ENCODE measurements at places on chromosomes 1 and 21.

DNA sequence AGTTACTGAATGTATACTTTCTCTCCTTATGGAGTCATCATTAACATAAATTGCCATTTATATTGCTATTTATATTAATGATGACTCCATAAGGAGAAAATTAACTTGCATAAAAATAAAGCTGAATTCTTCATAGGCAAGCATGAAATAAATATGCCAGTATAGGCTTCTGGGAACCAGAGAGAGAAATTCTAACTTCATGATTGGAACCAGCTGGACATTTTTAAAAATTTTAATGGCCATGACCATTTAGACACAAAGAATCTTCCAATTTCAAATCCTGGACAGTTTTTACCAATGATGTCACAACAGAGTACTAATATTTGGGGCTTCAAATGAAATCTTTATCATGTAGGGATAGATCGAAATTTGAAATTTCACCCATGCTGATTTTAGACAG lies 268.7 kb downstream of the PTGER3 start:
- no peak for DNase-seq

DNA sequence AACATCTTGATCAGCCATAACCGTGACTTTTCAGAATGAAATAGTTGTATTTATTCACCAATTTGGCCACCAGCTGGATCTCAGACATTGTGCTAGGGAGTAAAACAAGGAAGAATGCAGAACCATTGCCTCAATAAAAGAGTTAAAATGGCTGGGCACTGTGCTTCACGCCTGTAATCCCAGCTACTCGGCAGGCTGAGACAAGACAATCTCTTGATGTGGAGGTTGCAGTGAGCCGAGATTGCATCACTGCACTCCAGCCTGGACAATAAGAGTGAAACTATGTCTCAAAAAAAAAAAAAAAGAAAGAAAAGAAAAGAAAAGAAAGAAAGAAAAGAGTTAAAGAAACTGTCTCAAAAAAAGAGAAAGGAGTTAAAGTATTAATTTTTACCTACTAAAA lies 199.5 kb downstream of the TPR start:
- no peak for DNase-seq

DNA sequence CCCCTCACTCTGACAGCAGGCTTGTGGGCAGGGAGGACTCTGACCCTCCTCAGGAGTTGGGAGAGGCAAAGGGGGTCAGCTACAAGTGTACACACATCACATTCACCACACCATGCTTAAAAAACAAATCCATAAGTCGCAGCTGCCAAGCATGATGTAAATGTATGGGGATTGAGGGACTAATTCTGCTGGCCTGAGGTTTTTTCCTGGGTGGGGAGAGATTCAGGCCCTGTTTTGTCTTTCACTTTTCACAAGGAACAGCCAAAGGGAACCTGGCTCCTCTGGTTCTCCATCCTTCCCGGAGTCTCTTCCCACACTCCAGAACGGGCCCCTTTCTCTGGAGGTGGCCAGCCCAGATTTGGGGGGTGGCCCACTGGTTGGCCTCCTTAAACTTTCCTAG lies 1.3 kb upstream of the MTARC2 start:
- no peak for DNase-seq

DNA sequence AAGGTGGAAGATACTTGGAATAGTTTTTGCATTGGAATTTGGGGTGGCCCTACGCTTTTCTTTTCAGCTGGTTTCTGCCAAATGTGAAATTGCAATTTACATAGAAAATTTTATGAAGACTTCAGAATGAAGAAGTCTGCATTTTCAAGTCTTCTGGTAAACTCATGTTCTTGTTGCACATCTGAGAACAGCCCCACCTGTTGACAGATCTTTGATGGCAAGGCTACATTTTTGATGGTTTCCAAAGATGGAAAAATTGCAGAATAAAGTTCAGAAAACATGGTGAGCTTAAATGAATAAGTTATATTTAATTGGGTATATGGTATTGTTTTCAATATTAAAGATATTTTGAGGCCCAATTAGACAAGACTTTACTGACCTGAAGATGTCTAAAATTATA lies 25.4 kb downstream of the OLFM3 start:
- no peak for DNase-seq

DNA sequence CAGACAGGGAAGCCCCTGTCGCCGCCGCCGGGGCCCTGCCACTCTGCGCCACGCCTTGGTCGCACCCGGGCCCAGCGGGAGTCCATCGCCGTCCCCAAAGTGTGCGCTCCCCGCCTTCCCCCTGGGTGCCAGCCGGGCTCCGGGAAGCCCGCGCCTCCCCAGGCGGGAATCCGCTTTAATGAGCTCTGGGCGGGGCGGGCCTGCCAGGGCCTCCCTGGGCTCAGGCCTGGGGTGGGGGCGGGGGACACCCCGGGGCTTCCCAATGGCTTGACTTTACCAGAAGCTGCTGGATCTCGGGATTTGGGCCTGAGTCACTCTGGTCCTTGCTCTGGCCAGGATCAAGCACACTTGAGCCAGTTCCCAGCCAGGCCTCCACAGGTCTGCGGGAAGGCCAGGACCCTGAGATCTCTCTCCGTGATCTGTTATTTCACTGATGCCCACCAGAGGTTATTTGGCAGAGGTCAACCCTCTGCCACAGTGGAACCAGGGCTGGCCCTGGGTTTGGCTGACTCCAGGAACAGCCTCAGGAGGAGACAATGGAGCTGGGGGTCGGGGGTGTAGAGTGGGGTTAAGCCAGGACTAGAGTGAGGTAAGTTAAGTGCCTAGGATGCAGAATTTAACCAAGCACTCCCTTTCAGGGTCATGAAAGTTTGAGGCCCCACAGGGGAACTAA lies 178.4 kb upstream of the EDN2 start:
- DNase-seq, result no peak

DNA sequence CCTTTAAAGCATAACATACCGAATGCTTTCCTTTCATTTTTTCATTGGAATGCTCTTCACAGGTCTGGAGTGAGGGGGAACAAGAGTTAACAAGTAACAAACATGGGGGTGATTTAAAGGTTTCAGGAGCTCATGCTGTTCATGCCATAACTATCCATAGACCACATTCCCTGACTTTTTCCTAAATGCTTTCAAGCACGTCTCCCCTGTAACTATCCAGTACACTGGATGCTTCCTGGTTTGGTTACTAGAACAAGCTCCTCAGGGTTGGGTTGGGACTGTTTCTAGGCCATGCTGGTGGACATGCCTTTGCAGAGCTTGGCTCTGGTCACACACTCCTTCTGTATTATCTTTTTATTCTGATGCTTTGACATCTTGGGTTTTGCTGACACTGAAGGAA lies 38.6 kb downstream of the KCNK1 start:
- no peak for DNase-seq

DNA sequence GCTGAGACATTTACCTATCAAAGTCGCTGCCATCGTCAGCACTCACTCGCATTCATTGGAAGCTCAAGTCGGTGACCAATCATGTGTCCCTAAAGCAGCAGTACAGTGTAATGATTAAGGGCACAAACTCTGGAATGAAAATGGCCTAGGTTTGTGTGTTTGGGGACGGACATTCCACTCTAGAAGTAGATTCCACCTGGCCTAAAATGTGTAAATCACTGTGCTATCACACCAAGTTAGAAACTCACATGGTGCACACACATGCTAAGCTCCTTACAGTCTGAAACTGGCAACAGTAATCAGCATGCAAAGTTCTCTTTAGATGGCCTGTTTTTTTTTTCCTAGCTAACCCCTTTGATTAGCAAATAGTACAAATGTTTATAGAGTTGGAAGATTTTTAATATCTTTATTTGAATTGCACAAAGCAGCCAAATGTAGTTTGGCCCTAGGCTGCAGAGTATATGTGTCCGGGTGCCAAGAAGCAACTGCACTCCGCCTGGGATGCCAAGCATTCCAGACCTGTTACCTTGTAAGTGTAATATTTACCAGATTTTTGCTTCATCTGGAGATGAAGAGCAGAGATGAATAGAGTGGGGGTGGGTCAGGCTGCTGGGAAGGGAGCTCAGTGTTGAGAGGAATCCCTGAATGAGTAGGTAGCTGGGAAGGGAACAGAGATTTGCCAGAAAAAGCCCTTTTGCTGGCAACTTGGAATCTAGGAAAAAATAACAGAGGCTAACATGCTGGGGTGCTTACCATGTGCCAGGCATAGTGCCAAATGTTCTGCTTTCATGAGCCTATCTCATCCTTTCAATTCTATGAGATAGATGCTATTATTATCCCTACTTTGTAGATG lies 35.2 kb downstream of the TGFB2 start:
- DNase-seq, result no peak

DNA sequence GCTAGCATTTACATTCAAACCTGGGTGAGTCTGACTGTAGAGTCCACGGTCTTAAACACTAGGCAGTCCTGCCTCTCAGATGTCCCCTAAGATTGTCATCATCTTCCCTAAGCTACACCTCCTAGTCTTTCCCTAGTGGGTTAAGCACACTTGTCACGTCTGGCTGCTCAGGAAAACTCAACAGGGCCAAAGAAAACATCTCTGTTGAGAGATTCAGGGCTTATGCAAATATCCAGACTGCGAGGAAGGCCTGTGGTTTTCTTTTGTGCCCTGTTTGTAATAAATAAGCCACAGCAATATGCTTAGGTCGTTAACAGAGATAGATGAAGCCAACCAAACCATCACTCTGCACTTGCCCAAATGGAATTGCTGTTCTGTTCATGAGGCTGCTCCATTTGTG lies 472.6 kb upstream of the DEPDC1 start:
- DNase-seq, result no peak

DNA sequence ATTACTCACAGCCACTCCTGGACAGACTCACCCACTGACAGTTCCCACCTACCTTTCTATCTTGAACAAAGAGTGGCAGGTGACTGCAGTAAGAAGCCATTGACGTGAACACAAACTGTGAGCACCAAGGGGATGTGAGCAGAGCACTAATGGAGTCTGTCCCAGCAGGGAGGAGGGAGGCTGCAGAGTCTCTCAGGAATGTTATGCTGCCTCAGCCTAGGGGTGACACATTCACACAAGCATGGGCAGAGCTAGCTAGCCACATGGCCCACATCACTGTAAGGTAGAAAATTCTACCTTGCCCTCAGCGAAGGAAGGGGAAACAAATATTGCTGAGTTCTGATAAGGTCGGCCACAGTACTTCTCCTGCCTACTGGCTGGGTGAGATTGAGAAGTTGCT lies 56.8 kb upstream of the PTGFRN start:
- no peak for DNase-seq
